Activated CD8-positive, alpha-beta memory T cell treated with anti-CD3 and anti-CD28 coated beads, Interleukin-2, amount 50 U/mL, for 4 hours (primary cell): ENCODE measurements at places on chromosomes 1 and 21.

GRCh38 chr1:214549604-214550003 lies 1.8 kb downstream of the PTPN14 start:
- DNase-seq, result no peak

DNA sequence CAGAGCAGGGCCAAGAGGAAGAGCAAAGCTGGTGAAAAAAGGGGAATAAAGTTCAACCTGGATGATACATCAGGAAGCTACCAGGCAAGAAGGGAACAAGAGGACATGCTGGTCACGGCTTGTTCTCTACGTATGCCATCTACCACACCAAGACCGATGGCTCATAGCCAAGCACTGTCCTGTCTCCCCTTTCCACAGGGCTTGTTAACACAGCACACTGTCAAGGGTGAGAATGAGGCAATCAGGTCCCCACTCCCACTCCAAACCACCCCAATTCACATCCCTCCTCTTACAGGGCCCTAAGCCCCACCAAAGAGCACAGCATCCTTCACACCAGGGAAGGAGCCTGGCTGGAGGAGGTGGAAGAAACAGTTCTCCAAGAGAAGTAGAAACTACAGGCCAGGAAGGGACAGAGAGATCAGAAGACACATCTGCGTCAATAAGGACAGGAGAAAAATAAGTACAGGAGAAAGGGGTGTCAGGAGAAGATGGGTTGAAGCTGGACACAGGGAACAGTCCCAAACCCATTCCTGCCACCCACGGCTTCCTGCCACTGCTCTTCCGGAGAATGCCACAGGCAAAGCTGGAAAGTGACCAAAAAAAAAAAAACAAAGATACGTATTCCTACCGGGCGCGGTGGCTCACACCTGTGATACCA lies 923 bp upstream of the SHC1 start:
- DNase-seq, result no peak

DNA sequence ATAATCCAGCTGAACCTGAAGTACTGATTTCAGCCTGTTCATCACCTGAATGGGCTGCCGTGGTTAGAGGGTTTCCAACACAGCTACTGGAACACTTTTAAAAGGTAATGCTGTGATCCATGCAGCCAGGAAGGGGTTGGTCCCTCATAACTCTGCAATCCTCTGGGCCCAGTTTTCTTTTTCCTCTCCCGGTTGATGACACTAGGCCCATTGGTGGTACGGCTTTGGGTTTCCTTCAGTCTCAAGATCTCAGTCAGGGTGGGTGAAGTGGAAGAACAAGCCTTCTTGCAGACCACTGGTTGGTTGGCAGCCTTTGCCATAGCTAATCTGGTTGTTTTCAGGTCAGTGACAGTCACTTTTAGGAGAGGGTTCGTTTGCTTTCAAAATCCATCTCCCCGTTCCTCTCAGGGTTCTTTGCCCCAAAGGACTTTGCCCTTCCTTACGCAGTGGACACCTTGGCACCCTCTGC lies 502 bp upstream of the SLC35A3 start:
- no peak for DNase-seq

DNA sequence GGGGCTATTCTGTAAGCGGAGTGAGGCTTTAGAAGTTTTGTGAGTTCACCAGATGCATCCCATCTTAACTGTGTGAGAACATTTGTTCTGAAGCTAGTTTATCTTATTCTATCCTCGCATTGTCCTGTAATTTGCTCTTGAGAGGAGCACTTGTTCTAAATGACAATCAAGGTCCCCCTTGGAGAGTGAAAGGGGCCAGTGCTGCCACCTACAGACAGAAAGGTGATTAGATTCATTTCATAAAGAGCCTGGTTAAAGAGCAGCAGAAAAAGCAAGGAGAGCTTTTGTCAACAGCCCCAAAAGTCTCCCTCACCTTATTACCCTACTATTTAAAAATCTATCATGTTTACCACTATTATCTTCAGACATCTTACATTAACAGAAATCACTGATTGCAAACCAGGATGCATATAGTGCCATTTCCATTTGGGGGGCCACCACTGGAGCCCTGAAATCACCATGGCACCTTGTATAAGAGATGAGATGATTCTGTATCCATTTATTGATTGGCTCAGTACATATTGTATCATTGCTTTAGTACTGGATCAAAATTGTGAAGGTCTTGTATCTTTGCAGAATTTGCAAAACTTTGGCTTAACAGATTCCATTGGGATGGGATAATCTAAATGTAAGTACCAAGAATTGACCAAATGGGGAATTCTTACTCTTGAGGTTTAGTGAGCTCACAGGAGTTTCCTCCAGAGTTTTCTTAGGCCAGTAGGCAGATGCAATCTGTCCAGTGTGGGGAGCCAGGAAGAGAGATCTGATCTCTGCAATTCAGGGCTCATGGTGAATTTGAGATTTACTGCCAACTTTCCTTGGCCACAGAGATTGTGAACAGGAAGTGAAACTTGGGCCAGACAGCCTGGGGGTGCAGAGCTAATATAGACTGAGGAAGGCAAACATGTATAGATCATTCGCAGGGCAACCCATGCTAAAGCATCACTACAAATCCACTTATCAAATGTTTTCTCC lies 64.3 kb upstream of the TRABD2B start:
- DNase-seq, result no peak

DNA sequence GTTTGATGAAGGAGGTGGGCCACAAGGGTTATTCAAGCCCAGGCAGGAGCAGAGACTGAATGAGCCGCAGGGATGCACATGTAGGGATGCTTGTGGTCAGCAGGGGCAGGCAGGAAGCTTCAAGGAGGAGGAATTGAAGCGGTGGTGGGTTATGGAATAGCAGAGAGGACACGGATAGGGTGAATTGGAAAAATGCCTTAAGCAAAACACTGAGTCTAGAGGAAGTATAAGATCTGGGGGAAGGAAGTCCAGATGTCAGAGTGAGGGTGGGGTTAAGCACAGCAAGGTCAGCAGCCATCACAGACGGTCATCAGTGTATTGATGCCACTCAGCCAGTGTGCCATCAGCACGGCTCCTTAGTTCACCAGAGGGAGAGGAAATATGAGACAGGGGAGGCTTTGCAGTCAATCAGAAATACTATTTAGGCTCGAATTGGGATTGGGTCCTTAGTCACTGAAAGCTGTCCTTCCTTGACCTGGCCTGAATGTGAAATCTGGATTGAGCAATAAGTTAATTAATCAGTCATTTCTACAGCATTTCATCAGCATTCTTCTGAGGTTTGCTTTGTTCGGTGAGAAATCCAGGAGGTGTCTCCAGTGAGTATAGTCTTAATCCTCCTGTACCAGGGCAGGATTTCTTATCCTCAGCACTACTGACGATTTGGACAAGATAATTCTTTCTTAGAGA lies 6.0 kb upstream of the LCE1F start:
- no peak for DNase-seq

DNA sequence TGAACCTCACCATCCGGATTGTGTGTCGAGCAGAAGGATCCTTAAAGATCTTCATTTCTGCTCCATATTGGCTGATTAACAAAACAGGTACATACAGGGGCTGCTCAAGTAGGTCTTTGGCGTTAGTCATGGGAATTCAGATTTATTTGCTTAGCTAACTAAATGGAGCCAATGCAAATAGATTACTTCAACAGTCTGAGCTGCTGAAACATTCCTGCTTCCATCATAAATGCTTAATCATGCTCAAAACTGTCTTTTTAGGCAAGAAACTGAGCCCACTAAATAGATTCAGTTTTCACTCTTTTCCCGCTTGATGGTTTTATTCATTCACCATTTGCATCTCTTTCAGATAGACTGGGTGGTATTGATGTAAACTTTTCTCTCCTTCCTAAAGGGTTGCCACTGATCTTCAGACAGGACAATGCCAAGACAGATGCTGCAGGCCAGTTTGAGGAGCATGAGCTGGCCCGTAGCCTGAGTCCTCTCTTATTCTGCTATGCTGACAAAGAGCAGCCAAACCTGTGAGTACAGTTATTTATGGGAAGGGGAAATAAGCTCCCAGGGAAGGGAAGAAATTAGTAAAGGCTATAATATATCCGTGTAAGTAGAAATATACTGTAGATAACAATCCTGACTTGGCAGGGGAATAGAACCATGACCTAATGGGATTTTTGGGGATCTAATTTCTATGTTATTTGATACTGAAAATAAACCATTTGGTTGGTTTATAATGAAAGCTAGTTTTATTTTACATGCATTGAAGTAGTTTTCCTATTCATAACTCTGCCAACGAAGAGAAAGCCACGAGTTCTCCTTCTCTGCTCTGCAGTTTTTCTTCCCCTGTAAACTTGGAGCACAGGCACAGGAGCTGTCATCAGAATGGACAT lies 126.4 kb downstream of the VPS13D start:
- no peak for DNase-seq

- peak; percentile 22 for DNase-seq
Measured at GRCh38 chr1:167722152-167722869, 529 bp downstream of the MPZL1 start.

DNA sequence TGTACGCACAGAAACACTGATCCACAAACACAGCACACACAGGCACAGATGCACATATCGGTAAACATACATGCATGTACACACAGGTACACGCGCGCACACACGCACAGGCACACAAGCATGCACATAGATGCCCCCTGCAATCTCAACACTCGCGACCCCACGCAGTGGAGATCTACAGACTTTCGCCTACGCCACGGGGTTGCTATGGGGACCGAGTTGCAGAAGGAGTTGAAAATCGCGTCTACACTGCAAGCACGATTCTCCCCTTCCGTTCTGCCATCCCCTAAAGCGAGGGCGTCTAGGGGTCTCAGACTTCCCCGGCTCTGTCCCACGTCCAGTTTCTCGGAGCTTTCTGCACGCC lies 826 bp downstream of the TRIM17 start:
- no peak for DNase-seq

GRCh38 chr1:47257224-47257623 lies 25.2 kb upstream of the TAL1 start:
- DNase-seq, result no peak

DNA sequence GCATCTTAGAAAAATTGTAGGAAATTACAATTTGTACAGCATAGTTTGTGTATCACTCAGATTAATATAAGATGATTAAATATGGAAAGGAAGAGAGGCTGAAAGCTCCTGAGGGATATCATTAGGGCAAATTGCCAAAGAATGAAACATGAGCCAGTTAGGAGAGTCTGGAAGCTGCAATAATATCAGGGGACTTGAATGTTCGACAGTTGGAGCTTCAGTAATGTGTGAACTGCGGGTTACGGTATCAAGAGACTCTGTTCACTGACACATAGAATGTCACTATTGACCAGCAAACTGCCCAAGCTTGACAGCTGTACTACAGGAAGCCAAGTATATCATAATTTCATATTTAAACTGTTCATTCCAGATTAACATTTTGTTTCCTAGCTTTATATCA lies 157.2 kb downstream of the DENND1B start:
- no peak for DNase-seq

DNA sequence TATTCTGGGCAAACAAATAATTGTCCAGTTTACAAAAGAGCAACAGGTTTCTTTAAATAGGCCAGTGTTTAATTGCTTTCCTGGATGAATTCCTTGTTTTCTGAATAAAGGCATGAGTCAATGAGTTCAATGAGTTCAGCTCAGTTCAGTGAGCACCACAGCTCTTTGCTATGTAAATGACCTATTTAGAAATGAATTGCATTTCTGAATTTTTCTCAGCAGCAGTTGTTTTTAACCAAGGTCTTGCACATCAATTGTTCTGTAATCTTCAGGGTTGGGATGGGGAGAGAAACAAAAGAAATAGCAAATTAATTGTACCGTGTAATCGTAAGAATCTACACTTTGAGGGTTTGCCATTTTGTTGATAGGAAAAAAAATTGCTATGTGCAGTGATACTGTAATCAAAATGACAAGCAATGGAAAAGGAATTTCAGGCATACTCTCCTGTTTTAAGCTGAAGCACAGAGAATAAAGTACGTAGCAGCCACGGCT lies 45.7 kb downstream of the MIS18A start:
- DNase-seq, result no peak

- no peak for DNase-seq
Measured at GRCh38 chr1:19921310-19921709, 2.1 kb downstream of the PLA2G2E start.

DNA sequence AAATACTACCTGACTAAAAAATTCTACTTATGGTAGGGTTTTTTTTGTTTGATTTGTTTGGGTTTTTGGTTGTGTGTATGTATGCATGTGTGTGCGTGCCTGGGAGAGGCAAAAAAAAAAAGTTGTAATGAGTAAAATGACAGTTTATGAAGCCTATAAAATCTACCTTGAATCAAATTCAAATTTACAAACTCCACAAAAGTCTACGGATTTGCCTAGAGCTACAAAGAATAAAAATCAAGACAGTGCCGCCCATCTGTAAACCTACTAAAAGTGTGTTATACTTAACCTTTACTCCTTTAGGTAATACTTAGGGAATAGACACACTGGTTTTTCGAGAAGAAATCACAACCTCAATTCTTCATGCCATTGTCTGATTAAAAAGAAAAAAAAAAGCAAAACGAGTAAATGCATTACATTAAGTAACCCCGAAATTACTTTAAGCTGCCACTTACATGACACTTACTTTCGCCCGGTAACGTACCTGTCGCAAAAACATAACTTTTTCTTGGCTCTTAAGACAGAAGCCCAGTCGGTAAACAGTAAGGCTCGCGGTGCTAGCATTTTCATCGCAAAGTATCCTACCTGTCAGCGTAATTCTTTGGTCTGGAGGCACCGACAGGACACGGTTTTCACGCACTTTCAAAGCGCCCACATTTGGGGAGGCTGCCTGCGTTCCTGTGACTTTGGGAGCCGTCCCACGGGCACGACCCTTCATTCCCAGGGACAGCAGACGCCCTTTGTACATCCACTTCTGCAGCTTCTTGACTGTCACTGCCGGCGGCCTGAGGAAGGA lies 951 bp downstream of the SYDE2 start:
- no peak for DNase-seq

DNA sequence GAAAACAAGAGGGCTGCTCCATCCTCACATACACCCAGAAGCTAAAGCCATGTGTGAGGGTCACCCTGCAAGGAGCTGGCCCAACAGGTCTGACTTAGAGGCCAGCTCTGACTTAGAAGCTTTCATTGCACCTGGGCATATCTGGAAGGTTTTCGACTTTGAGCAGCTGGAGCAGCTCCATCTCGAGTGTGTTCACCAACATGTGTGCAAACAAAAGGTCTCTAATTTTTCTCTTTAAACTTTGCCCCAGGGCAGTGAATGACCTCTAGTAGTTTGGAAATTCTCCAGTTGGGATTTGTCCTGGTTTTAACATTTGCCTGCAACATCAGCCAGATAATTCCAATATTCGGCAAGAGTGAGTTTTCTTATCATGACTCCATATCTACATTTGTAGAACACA lies 108.3 kb downstream of the TNR start:
- no peak for DNase-seq
